ENCODE measurements at places on chromosomes 4 and X. TPM values are rescaled to one million over a fixed set of nuclear protein-coding genes. Genes with fewer than 3 reads are reported as not detected.

GRCh38 chr4:22672519-22672918 lies 20.2 kb upstream of the GBA3 start:
- no peak for DNase-seq

Gene MAGEB17
- not detected for polyA plus RNA-seq

DNA sequence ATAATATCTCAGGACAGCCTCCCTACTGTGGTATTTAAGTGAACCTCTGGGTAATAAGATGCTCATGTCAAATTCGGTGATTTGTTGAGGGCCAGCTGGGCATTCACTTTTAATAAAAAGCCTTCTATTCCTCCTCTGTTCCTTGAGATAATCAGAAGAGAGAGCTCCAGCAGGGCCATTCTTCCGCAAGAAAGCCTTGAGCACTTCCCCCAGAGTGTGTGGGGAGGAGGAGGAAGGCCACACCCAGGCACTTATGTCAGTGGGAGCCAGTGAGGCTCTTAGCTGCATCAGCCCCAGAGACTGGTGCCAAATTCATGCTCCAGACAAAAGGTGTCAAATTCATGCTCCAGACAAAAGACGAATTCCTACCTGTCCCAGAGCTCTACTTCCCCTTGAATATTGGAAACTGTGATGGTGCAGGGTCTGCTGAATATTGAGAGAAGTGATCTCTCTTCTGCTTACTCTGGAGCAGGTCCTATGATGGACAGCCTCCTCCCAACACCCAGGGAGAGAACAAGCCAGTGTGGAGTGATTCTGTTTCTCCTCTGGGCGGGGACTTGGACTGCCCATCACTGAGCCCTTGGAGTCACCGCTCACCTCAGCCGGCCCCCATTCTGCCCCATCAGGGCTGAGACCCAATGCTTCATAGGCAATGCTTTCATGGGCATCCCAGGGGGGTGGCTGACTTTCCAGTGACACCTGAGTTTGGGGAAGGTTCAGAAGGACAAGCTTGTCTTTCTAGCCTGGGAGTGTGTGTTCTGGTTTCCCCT lies 68.1 kb downstream of the FHDC1 start:
- no peak for DNase-seq

GRCh38 chr4:162457071-162457865 lies 293.5 kb upstream of the FSTL5 start:
- no peak for DNase-seq

Gene SYNPO2
- 81.2 TPM for polyA plus RNA-seq

DNA sequence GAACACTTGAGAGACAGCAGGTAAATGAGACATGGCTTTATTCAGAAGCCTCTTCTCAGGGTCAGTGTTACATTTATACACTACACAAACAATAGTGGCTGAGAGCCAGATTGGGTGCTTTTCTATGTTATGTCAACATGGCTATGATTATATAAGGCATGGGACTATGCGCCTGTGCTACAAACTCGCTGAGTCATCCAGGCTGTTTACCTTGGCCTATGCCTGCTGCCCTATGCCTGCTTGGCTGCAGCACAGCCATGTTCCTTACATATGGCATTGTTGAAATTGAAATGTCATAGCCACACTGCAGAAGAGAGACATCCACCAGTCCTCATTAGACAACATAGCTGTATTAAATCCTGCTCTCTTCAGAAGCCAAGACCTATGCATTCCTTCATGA lies 236.3 kb upstream of the NWD2 start:
- no peak for DNase-seq

Gene EFHC2
- 2.2 TPM for polyA plus RNA-seq

GRCh38 chrX:79035421-79035820 lies 90.2 kb downstream of the P2RY10 start:
- no peak for DNase-seq

DNA sequence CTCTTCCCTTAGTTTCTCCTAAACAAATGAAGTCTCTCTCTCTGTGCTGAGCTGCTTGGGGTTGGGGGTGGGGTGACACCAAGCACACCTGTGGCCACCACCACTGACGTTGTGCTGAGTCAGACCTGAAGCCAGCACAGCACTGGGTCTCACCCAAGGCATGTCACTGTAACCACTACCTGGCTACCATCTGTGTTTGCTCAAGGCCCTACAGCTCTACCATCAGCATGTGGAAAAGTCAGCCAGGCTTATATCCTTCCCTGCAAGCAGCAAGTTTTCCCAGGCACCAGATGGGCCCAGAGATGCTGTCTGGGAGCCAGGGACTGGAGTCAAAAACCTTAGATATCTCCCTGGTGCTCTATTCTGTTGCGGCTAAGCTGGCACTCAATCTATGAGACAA lies 6.9 kb downstream of the CXCL10 start:
- DNase-seq = no peak

DNA sequence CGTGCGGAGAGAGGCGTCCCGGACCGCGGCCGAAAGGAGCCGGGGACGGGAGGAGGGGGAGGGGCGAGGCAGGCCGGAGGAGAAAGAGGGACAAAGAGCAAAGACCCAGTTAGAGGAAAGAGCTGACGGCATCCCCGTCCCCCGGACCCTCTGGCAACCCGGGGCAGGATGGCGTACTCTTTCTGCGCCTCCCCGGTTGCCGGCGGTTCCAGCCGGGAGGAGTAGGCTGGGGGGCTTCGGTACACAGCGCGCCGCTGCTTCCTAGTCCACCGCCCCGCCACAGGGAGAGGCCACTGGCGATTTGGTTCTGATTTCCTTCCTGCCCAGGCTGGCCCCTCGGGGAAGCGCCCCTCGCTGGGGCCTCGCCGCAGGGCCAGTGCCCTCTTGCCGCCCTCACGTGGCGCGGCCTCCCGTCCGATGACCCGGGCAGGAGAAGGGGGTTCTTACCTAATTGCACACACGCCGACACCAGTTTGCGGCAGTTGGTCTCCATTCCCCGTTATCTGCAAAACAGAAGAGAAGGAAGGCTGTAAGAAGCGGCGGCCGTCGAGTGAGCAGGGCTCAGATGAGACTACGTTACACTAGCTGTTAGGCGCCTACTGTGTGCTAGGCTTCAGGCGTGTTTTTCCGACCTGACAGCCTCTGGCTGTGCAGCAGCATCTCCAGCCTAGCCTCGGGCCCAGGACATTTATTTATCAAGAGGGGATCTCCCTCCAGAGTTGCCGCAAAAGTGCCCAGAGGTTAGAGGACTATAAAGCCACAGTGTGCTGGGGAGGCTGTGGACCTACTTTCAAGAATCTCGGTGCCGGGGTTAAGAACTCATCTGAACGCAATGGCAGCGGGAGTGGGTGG lies 9.9 kb upstream of the PITX2 start:
- no peak for DNase-seq

Measured in large intestine (tissue), 12 donors.